GM23338 (cell line): ENCODE measurements at places on chromosomes 7 and 10. TPM values are rescaled to one million over a fixed set of nuclear protein-coding genes. Genes with fewer than 3 reads are reported as not detected.

GRCh38 chr10:47425813-47426419, 41.8 kb upstream of the ZNF488 start:
- DNase-seq, result no peak

The DPYSL4 gene
- total RNA-seq, result 23.9 and 24.6 TPM in 2 replicates

DNA sequence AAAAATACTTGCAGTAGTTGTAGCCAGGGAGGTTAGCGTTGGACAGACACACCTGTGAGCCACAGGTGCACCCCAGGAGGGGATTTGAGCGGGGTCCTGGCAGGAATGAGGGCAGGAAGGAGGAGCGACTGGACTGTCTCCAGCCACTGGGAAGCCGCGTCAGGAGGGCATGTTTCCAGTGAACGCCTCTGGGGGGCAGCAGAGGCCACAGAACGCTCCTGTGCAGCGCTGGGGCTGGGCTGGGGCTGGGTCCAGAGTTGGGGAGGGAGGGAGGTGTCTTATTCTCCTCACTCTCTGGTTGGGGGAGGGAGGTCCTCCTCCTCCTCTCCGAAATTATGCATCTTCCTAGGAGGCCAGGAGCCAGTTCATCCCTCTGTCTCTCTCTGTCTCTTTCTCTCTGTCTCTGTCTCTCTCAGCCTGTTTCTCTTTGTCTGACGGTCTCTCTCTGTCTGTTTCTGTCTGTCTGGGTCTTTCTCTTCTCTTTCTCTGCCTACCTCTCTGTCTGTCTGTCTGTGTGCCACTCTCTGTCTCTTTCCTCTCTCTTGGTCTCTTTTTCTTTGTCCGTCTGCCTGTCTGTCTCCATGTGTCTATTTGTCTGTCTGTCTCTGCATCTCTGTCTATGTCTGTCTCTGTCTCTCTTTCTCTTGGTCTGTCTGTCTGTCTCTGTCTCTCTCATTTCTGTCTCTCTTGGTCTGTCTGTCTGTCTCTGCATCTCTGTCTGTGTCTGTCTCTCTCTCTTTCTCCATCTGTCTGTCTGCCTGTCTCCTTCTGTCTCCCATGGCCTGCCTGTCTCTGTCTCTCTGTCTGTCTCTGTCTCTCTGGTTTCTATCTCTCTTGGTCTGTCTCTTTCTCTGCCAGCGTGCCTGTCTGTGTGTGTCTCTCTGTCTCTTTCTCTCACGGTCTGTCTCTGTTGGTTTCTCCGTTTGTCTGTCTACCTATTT, 9.9 kb upstream of the PSMG3 start:
- DNase-seq, result peak; percentile 92

DNA sequence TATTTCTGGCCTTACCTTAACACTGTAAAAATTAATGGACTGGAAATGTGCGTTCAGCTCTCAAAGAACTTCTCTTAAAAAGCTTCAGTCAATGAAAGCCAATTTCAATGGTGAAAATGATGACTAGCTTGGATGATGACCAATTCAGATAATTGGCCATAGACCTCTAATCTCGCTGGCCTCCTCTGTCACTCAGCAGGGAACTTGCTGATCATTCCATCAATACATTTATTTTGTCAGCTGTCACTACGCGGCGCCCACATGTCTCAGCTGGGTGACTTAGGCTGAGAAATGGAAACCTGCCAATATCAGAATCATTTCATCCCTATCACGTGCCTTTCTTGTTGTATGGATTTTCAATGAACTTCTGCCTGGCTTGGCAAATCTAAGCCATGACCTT, 673.0 kb upstream of the AUTS2 start:
- no peak for DNase-seq

GRCh38 chr7:103810112-103810744, 179.2 kb downstream of the RELN start:
- no peak for DNase-seq

The CTTNBP2 gene
- 22.7 and 26.8 TPM in 2 replicates for total RNA-seq

GRCh38 chr7:47354831-47355541, 226.9 kb downstream of the TNS3 start:
- no peak for DNase-seq

GRCh38 chr7:73738220-73738611, 386 bp downstream of the ABHD11 start:
- peak; percentile 78 for DNase-seq

GRCh38 chr10:612696-613095, 76.8 kb downstream of the DIP2C start:
- no peak for DNase-seq

- DNase-seq, result no peak
Observed at GRCh38 chr7:29980151-29980550, 9.4 kb downstream of the SCRN1 start.

DNA sequence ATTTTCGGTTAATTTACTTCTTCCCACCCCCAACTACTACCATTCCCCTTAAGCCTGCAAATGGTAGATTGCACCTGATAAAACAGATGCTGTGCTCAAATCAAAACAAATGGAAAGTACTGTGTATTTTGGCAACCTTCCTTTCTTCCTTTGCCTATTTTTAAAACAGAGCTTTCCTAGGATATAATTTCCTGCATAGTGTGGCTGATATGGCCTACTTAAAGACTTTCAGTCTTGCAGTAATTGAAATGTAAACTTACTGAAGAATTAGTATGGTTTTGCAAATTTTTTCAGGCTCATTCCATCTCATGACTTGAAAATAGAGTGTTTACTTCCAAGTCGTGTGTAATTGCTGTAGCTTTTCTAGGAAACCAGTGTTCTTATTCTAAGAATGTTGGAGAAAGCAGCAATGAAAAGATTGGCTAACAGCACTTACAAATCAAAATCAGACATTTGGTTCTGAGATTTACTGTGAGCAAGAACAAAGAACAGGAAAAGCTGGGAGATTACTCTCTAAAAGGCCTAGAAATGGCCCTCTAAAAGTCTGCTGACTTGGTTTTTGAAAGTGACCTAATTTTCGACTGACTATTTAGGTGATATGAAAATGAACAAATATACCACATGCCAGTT, 52.0 kb downstream of the REEP3 start:
- DNase-seq, result no peak

The BAIAP2L1 gene
- total RNA-seq, result 37.2 and 38.3 TPM in 2 replicates
